ENCODE measurements at places on chromosomes 7 and 10. TPM values are rescaled to one million over a fixed set of nuclear protein-coding genes. Genes with fewer than 3 reads are reported as not detected.

PTPN20 gene
- 1.0 TPM for total RNA-seq

GRCh38 chr10:130300608-130301020 lies 164.4 kb downstream of the GLRX3 start:
- DNase-seq = no peak

GRCh38 chr10:117362313-117362712 lies 12.9 kb downstream of the PDZD8 start:
- no peak for DNase-seq

GRCh38 chr7:107936312-107936711 lies 45.3 kb downstream of the DLD start:
- DNase-seq = no peak

- DNase-seq = no peak
Observed at GRCh38 chr10:14548970-14549369, 218.2 kb upstream of the FRMD4A start.

All from epithelial cell of proximal tubule (primary cell).